NB4 (cell line): ENCODE measurements at places on chromosomes 2 and 18.

DNA sequence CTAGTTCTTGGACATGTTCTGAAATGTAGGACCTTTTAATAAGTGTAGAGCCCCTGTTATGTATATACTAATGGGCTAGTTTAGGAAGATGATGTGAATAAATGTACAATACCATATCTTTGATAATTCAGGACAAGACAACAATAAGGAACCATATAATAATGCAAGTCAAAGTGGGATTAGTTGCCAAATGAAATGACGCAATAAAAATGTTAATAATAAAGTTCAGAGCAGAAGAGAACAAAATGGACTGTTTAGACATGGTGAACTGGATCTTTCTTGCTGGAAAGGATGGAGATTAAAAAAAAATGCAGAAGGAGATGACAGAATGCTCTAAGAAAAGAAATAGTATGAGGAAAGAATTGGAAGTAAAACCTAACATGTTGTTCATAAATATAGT, 43.7 kb downstream of the MMADHC start:
- DNase-seq = no peak

DNA sequence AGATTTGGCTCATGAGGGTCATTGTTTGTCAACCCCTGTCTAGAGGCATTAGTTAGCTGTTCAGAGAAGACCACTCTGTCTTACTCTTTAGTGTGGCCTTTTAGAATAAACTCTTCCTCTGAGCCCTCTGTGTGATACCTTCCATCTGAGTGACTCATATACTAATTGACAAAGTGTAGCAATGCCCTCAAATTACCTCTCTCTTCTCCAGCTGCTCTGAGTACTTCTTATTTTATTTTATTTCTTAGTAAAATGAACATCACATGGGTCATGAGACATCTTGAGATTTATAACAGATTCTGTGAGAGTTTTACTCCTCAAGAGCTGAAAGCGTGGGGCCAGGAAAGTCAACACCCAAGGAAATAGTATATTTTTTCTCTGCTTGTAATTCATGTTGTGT, 67.4 kb downstream of the KCTD18 start:
- no peak for DNase-seq

DNA sequence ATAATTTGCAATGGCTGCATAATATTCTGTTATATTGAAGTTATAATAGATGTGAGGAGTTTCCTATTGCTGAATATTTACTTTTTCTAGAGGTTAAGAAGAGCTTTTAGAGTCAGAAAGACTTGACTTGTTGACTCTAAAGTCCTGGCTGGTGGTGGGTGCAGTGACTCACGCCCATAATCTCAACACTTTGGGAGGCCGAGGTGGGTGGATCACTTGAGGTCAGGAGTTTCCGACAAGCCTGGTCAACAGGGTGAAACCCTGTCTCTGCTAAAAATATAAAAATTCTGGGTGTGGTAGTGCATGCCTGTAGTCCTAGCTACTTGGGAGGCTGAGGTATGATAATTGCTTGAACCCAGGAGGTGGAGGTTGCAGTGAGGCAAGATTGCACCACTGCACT, 33.9 kb upstream of the ATIC start:
- no peak for DNase-seq

GRCh38 chr2:96931466-96931865, 54.9 kb downstream of the FAM178B start:
- DNase-seq = no peak

DNA sequence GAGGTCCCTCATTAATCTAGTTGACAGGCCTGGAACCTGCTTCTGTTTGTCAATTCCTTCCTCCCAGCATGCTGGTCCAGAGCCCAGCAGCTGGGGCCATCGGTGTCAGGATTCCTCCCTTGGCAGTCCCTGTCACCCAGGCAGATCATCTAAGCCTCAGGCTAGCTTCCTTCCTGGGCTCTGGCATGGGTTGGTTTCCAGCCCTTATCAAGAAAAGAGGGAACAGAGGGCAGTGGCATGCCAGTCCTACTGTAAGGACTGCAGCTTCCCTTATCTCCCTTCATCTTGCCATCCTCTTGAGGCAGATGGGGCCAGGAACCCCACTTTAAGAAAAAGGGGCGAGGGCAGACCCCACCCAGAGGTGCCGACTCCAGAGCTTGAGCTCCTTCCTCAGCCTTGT, 10.9 kb upstream of the KCNK3 start:
- DNase-seq = no peak

- no peak for DNase-seq
Measured at GRCh38 chr18:78492813-78493371, 486.7 kb upstream of the SALL3 start.

DNA sequence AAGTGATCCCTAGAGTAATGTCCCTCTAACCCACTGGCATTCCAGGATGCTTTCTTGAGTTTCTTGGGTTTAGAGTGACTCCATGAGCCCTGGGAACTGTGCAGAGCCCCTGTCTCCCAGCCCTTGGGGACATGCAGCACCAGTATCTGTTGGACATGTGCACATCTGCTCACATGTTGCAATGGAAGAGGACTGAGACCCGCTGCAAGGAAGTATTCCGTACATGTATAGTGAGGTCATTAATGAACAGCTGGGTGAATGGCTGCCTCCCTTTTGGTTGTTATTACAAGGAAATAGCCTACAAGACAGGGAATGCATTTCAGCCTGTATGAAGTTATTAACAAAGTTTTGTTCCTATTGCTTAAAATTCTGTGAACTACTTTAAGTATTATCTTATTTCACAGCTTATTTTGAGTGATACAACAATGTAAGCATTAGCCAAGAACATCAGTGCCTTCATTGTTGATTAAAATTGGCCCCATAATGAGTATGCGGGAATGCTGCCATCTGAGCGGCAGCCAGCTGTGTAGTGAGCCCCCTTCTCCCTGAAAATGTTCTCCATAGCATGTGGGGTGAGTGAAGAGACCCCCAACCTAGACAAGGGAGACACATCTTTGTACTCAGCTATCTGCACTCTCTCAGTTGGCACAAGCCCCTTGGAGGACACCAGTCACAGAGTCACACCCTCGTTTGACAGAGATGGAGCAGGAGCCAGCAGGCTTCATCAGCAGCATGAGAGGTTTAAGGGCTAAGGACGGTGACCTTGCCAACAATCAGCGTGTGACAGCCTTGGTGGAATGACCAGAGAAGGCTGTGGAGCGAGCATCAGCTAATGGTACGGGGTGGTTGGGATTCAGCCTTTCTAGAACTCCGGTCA, 87.4 kb downstream of the FAM210A start:
- DNase-seq = no peak

- no peak for DNase-seq
Measured at GRCh38 chr2:63500398-63500797, 87.9 kb downstream of the WDPCP start.

GRCh38 chr2:182715892-182716649, at the start of gene DNAJC10:
DNAJC10 (plus strand) TSS chr2:182716257; CDS start chr2:182718087, 1,830 bp downstream.
- DNase-seq = peak; percentile 90

GRCh38 chr18:6994771-6995430, 122.7 kb downstream of the LAMA1 start:
- DNase-seq = no peak

DNA sequence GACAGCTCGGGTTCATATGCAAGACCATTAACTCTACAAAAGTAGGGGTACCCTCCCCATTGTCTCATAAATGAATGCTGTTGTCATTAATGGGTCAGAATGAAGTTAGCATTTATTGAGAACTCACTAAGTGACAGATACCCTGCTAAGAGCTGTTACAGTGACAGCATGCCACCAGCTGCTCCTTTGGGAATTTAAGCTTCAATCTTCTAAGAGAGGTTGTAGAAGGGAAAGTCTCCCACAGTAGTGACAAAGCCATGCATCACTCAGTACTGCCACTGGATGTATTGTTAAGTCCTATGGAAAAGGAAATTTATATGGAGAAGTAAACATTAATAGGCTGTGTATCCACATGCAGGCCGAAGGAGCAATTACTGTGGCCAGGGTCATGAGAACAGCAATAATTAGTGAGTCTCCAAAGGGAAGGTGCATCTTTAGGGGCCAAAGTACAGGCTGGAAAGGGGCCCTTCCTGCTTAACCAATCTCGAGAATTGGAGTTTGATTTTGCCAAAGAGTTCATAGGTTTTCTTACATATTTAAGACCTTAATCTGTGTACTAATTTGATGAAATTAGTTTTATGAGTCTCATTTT, 64.5 kb upstream of the FAM124B start:
- no peak for DNase-seq

DNA sequence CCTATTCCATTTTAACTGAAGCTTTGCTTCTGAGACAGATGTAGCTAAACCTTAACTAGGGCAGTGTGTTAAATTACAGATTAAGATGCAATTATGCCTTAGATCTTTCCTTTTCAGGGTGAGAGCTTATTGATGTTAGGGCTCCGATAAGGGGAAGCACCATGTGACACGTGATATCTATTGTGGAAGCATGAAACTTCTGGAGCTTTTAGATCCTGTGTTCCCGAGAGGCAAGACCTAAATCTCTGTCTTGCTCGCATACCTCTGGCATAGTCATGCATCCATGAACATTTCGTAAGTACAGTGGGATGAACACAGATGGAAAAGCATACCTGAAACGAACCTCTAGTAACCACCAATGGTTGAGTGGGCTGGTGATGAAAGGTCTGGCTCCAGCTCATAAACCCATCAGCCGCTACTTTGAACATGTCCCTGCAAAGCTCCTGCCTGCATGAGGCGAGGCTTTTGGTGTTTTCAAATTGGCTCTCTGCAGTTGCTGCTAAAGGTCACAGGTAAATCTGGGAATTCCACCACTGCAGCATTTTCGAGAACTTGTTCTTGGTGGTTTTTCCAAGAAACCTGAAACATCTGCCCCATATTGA, 3.7 kb upstream of the NRP2 start:
- no peak for DNase-seq

DNA sequence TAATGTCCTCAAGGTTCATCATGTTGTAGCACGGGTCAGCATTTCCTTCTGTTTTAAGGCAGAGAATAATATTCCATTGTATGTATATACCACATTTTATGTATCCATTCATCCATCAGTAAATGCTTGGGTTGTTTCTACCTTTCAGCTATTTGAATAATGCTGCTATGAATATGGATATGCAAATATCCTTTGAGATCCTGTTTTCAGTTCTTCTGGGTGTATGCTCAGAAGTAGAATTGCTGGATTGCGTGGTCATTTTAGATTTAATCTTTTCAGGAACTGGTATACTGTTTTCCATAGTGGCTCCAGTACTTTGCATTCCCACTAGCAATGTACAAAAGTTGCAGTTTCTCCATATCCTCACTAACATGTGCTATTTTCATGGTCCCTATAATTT, 13.4 kb upstream of the ASB1 start:
- DNase-seq = no peak

DNA sequence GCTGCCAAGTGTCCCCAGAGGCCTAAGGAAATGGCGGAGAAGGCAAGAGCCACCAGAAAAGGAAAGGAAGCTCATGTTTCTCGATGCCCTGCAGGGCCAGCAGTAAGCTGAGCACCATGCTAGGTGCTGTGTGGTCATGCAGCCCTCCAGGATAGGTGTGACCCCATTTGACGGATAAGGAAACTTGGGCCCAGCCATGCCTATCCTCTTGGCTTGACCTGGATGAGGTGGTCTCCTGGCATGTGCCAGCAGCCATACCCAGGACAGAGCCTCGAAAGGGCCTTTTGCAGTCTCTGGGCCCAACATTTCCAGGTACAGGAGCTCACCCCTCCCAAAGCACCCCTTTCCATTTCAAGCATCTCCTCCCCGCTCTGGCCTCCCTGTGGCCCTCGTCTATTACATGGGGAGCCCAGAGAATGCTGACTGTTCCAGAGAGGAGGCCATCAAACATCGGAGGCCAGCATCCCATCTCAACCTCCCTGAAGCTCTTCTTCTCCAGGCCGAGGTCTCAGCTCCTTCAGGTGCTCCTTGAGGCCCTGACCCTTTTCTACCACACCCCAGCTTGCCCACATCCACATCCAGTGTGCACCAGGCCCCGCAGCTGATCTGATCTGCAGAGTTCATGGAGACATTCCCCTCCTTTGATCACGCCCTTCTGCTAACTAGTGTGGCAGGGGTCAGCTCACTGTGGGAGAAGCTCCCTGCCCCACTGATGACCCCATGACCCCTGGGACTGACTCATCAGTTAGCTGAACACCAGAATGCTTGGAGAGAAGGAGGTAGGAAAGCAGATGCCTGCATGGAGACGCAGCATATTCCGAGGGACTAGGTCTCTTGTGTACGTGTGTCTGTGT, 208.4 kb downstream of the TNS1 start:
- no peak for DNase-seq

DNA sequence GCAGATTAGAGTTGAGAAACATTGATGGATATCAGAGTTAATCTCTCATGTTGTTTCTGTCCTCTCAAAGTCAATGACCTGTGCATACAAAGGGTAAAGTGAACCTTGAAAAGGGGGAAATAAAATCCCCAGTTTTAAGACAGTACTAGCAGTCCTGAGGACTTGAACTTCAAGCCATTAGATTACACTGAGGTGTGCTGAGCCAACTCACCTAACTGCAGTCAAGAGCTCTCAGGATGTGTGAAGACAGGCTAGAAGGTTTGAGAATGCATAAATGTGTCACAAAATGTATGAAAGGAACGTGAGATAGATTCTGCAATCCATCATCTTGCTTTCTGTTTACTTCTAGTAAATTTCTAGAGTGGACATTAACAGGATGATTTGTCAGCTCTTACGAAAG, 35.5 kb downstream of the DOCK10 start:
- no peak for DNase-seq

- DNase-seq = no peak
Measured at GRCh38 chr2:148876202-148876594, 1.2 kb downstream of the KIF5C start.

GRCh38 chr2:203484266-203485112, 50.6 kb downstream of the RAPH1 start:
- peak; percentile 70 for DNase-seq

DNA sequence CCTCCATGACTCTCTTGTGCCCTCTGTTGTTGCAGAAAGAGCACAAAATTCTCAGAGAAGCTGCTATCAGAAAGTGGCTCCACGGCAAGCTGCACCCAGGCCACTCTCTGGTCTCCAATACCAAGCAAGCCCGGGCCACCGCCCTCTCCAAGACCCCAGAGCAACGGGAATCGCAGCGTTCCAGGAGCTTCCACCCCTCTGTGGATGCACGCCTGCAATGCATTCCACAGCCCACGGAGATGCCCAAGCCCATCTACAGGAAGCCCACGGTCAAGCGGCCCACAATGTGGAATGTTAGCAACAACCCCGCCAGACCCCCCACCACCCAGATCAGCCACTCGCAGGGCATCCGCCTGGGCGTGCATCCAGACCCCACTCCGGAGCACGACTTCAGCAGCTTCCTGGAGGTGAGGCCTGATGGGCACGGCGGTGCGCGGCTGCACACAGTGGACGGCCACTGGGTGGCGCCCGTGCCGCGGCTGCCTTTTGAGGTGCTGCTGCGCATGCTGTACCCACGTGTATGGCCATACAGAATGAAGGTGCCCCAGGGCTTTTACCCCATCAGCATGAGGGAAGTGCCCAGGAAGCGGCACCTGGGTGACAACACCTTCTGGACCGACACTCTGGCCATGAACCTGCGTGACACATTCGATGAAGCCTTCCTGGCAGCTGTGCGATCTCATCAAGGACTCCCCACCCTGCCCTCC, 6.3 kb downstream of the ANKRD53 start:
- peak; percentile 50 for DNase-seq
